ENCODE measurements at places on chromosomes 2 and 18.

DNA sequence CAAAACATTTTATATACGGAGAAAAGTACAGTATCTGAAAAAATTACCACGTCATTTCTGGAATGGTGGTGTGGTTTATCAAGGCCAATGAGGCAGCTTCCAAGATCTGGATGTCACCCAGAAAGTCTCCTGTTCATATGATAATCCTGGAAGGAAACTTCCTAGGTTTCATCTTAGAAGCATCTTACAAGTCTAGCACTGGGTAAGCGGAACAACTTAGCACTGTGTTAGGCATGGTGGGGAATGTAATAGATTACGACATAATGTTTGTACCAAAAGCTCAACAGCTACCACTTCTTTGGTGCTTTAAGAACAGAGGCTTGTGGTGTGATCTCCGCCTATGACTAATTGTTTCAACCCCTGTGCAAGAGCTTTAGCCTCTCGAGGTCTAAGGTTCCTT is 63.1 kb upstream of the LYPD1 start:
- DNase-seq = no peak

DNA sequence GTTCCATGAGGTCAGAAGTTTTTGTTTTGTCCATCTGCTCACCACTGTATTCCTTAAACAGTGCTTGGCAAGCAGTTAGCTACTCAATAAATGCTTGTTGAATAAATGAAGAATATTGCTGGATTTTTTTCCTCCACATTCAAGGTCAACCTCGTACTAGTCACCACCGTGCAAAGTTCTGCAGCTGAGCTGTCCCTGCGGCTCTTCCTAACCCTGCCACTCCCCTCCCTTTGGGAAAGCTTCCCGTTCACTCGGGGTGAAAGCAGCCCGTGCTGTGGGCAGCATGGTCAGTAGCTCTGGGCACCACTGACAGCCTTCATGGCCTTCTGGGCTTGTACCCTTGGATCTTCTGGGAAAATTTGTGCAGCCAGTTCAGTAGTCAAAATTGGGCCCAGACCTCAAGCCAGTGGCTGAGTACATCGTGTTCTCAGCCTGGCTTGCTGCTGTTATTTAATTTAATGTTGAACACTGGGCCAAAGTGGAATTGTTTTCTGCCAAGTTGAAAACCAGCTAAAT is 469.3 kb upstream of the RAB12 start:
- DNase-seq = no peak

DNA sequence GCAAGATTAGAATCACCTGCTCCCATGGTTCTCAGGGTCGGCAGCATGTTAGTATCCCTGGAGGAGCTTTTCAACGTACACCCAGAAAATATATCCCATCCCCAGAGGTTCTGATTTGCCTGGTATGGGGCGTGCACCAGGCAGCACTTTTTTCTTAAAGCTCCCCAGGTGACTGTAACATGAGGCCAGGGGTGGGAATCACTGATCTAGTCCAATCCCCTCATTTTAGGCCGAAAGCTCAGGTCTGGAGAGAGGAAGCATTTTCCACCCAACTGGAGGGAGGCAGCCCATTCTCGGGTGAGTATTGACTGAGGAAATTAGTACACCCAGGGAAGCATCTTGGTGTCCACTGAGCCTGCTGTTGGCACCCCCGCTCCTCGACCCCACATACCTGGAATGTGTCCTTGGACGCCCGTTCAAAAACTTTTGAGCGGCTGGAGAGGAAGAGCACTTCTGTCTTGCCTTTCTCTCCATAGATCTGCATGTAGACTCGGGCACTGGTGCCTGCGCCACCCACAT is 94.3 kb downstream of the LOXHD1 start:
- DNase-seq = no peak

- no peak for DNase-seq
These were observed 118.0 kb downstream of the MBP start for GRCh38 chr18:77014538-77014937.

GRCh38 chr18:75267643-75268363 is 57.2 kb downstream of the TSHZ1 start:
- DNase-seq = no peak

- no peak for DNase-seq
These were observed 1.4 kb upstream of the RNF103 start for GRCh38 chr2:86625096-86625495.

- DNase-seq = no peak
These were observed 21.9 kb upstream of the NPC1 start for GRCh38 chr18:23608211-23608610.

Data from HFF-Myc (cell line).